ENCODE measurements at places on chromosomes 2 and 18.

DNA sequence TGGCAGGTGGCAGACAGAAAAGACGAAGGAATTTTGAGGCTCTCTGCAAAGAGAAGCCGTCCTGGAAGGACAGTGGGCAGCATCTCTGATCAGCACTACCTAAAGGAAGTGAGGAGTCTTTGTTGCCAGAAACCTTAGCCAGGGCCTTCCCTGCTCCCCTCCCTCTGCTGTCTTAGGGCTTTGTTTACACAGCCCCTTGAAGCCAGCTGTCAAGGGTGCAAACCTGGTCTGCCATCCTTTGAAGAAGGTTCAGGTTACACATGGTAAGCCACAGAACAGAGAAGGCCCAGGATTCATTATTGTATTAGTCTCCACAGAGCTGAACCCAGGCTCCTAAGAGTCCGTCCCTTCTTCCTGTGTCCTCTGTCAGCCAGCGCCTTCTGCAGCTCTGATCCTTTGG, 356.7 kb downstream of the TGIF1 start:
- DNase-seq = no peak

DNA sequence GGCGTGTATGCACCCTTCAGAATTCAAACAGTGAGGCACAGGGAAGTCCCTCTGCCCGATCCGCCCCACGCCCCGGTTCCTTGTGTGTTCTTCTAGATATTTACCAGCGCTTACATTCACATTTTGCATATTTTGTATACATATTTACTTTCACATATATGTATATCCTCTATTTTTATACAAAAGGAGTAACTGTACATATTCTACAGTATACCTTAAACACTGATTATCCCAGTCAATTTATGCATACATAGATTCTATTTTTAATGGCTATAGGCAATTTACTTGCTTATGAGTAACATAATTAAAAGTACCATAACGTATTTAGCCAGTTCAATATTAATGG, 307 bp upstream of the DUSP11 start:
- no peak for DNase-seq

- DNase-seq = no peak
These were observed 364.8 kb downstream of the TGIF1 start for GRCh38 chr18:3814816-3815215.

- DNase-seq = no peak
These were observed 301.1 kb upstream of the TANK start for GRCh38 chr2:160859096-160859495.

GRCh38 chr18:3107740-3108151, 94.8 kb upstream of the LPIN2 start:
- DNase-seq = no peak

GRCh38 chr2:64943387-64944150, 45.6 kb upstream of the SLC1A4 start:
- DNase-seq = no peak

GRCh38 chr2:44230378-44230777, 44.9 kb upstream of the SLC3A1 start:
- DNase-seq = no peak

Measured in CD4-positive, alpha-beta T cell treated with Interleukin-4 for 4 hours (primary cell).